Lung (tissue), 17 donors: ENCODE measurements at places on chromosomes 3 and 15. TPM values are rescaled to one million over a fixed set of nuclear protein-coding genes. Genes with fewer than 3 reads are reported as not detected.

GRCh38 chr3:44184319-44184953 lies 57.2 kb upstream of the TOPAZ1 start:
- no peak overlapping the region for H3K4me3 ChIP-seq
- H3K36me3 ChIP-seq = no peaks in the 10 kb centered on the region
- no peak for DNase-seq

The GOLGA6A gene
- 0.03 TPM for polyA plus RNA-seq

GRCh38 chr3:23829242-23829934 lies 23.6 kb downstream of the UBE2E1 start:
- no peaks in the 10 kb centered on the region for H3K36me3 ChIP-seq
- no peak overlapping the region for H3K27ac ChIP-seq
- H3K27me3 ChIP-seq = no peaks in the 10 kb centered on the region
- H3K4me3 ChIP-seq = no peak overlapping the region

DNA sequence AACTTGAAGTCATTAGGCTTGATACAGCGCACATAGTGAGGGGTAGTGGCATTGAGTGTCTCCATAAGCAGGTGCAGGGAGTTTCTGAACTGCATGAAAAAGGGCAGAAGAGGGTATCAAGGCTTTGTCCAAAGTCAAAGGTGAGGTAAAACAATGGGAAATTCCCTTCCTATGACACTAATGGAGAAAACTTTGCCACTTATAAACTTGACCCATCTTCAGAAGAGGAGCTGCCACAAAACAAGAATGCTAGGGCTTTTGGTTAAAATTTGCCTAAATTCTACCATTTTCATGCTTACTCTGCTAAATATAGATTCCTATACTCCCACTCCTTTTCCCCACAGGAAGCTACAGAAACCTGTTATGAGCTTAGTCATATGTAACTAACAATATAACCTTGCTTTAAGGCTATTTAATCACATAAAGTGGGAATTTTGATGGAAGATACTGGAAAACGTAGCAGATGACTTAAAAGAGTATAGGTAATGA lies 87.5 kb upstream of the MYO5C start:
- no peak overlapping the region for H3K27ac ChIP-seq
- H3K4me3 ChIP-seq = no peak overlapping the region
- H3K27me3 ChIP-seq = no peaks in the 10 kb centered on the region
- H3K4me1 ChIP-seq = no peaks in the 10 kb centered on the region

DNA sequence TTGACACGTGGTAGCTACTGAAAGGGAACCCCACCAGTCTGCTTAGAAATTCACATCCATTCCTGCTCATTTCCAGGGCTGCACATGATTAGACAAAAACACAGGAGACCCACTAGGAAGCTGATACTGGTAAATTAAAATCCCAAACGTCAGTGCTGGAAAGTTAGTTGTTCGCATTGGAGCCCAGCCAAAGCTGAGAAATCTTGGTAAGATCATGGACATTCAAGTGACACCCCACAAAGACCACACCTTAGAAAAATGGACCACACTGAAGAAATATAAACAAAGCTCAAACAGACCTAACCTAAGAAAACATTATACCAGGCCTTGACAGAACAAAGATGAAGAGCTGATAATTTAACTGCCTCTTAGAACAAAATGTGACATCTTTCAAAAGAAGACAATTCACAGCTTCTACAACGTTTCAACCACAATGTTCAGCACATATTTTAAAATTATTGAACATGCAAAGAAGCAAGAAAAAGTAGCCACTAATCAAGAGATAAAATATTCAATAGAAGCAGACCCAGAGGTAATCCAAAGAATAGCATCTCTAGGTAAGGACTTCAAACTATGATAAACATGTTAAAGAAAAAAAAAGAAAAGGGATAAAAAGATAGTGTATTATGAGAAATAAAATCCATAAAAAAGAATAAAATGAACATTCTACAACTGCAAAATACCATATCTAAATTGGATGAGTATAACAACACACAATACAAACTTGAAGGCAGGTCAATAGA lies 20.4 kb downstream of the RAD18 start:
- H3K4me1 ChIP-seq = no peaks in the 10 kb centered on the region
- no peak overlapping the region for H3K27ac ChIP-seq
- peaks cover 8% of the 10 kb centered on the region for H3K36me3 ChIP-seq
- H3K4me3 ChIP-seq = no peak overlapping the region

DNA sequence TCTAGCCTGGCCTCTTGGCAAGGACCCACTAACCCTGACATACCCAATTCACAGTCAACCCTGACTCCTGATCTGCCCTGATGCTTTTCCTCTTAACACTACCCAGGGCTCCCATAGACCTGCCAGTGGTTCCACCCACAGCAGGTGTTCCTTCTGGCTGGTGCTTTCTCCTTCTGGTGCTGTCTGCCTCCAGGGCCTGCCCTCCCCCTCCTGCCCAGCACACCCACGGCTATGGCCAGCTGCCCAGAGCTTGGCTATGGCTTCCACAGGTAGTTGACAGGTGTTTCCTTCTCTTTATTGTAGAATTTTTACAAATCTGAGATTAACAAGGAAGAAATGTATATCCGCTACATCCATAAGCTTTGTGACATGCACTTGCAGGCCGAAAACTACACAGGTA lies 46.5 kb upstream of the MANF start:
- H3K4me1 ChIP-seq = no peaks in the 10 kb centered on the region
- H3K27ac ChIP-seq = no peak overlapping the region

The CPA3 gene
- 2.2 TPM for polyA plus RNA-seq

- no peak overlapping the region for H3K4me3 ChIP-seq
- no peak overlapping the region for H3K27ac ChIP-seq
- no peak for DNase-seq
- no peaks in the 10 kb centered on the region for H3K27me3 ChIP-seq
- H3K36me3 ChIP-seq = no peaks in the 10 kb centered on the region
Observed at GRCh38 chr3:127215714-127216414, 22.9 kb downstream of the PRR23E start.

The OIP5 gene
- 1.2 TPM for polyA plus RNA-seq

DNA sequence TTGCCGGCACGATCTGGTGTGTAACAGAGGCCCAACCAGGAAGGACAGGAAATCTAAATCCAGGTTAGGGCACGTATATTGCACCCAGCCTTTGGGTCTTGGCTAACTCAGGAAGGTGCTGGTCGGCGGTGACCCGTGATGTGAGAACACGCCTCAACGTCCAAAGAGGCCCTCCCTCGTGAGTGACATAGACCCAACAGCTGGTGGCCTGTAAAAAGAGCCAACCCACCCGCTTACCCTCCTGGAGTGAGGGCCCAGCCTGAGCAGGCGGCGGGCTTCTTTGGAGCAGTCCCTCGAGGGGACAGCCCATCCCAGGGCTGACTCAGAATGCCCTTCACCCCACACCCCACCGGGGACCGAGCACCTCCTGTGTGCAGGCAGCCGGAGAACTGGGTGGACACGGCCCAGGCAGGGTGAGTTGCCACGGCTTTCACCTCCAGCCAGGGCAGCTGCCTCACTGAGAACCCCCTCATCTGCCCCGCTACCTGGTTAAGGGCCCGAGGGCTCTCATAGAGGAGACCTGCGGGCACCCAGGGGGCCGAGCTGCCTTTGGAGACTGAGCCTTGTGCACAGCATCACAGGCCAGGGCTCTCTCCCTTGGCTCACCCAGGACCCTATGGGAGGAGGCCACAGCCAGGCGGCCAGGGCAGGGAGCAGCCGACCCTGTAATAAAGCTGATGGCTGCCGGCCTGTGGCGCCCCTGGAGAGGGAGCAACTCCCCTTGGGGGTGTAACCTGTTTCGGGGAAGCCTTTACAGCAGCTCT lies 41.8 kb downstream of the ZNF710 start:
- DNase-seq = no peak
- no peak overlapping the region for H3K27ac ChIP-seq
- no peaks in the 10 kb centered on the region for H3K4me1 ChIP-seq
- H3K36me3 ChIP-seq = peaks cover 4% of the 10 kb centered on the region
- H3K4me3 ChIP-seq = no peak overlapping the region

- no peak for DNase-seq
- no peaks in the 10 kb centered on the region for H3K4me1 ChIP-seq
- H3K36me3 ChIP-seq = no peaks in the 10 kb centered on the region
- H3K27ac ChIP-seq = no peak overlapping the region
Observed at GRCh38 chr15:49387471-49387870, 35.6 kb upstream of the FGF7 start.

- no peaks in the 10 kb centered on the region for H3K27me3 ChIP-seq
- no peak for DNase-seq
- H3K4me1 ChIP-seq = no peaks in the 10 kb centered on the region
- H3K27ac ChIP-seq = no peak overlapping the region
- no peaks in the 10 kb centered on the region for H3K36me3 ChIP-seq
Observed at GRCh38 chr3:184907681-184908649, 96.0 kb downstream of the VPS8 start.

GRCh38 chr15:67150023-67150860 lies 84.8 kb downstream of the SMAD3 start:
- no peak overlapping the region for H3K4me3 ChIP-seq
- peak; percentile 56 for DNase-seq
- H3K36me3 ChIP-seq = no peaks in the 10 kb centered on the region
- peaks cover 26% of the 10 kb centered on the region for H3K4me1 ChIP-seq
- H3K27me3 ChIP-seq = no peaks in the 10 kb centered on the region

- H3K27ac ChIP-seq = no peak overlapping the region
- H3K36me3 ChIP-seq = no peaks in the 10 kb centered on the region
- no peaks in the 10 kb centered on the region for H3K4me1 ChIP-seq
- no peak overlapping the region for H3K4me3 ChIP-seq
Observed at GRCh38 chr3:156787926-156788663, 38.1 kb upstream of the LEKR1 start.

The SGO1 gene
- polyA plus RNA-seq = 0.44 TPM

DNA sequence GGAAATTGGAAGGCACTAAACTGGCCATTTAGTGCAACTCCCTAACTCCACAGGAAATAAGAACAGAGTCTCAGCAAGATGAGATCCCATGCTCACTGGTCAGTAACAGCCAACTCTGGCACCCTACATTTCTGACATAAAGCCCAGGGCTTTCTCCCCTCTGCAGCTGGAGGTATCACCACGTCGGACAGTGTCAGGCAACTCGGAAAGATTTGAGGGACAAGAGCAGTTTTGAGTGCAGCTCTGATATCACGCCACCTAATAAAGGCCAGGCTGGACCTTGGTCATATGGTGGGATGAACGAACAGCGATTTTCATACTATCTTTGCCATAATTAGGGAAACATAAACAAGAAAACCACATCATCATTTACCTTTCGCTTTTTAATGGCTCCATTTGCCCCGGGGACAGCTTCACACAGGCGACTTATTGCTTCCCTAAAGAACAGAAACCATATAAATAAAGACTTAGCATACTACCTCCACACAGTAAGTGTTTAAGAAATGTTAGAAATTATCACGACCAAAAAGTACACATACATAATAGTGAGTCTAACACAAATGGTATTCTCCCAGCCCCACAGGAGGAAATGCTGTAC lies 12.5 kb downstream of the EID1 start:
- no peaks in the 10 kb centered on the region for H3K4me1 ChIP-seq
- DNase-seq = no peak
- H3K27me3 ChIP-seq = no peaks in the 10 kb centered on the region
- no peaks in the 10 kb centered on the region for H3K36me3 ChIP-seq

The RHO gene
- not detected for polyA plus RNA-seq

DNA sequence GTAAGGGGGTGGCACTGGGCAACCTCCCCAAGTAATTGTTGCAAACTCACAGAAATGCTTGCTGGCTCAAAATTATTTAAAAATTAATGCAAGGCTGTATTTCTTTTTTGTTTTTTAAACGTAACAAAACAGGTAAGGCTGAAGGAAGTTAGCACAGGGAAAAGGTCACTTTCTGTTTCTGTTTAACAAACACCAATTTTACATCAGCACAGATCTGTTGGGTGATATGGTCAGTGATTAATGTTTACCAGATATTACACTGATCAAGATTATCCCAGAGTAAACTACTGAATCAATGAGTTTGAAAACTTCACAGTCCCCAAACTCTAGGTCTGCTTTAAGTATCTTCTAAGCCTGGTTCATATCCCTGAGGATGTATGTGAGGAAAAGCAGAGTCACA lies 558.0 kb downstream of the FOXP1 start:
- H3K4me1 ChIP-seq = peaks cover 21% of the 10 kb centered on the region
- H3K4me3 ChIP-seq = no peak overlapping the region
- no peak overlapping the region for H3K27ac ChIP-seq
- DNase-seq = no peak
- H3K36me3 ChIP-seq = peaks cover 8% of the 10 kb centered on the region
- no peaks in the 10 kb centered on the region for H3K27me3 ChIP-seq

DNA sequence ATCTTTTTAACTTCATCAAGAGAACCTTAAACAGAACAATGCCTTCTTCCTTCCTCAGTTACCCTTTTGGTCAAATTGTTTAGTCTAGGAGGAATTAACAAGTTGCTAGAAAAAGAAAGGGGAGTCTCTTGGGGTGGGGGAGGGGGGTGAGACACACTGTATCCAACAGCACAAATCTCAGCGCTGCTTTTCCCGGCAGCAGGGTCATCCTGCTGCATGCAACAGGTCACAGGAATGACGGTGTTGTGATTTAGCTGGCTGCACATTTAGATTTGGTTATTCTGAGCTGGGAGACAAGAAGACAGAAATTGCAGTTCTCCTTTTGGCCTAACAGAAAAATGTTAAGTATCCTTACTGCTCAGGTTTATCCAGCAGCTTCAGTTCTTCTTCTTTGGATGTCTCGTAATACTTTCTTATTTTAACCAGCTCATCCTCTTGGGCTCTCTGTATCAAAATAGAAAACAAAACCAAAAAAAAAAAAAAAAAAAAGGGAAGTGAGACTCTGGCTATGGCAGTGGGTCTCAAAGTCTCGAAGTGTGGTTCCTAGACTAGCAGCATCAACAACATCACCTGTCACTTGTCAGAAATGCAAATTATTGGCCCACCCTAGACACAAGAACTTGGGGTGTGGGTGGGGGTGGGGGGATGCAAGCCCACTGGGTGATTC lies 190.5 kb downstream of the GREM1 start:
- no peak overlapping the region for H3K27ac ChIP-seq
- H3K27me3 ChIP-seq = no peaks in the 10 kb centered on the region
- no peak for DNase-seq
- H3K4me1 ChIP-seq = no peaks in the 10 kb centered on the region

DNA sequence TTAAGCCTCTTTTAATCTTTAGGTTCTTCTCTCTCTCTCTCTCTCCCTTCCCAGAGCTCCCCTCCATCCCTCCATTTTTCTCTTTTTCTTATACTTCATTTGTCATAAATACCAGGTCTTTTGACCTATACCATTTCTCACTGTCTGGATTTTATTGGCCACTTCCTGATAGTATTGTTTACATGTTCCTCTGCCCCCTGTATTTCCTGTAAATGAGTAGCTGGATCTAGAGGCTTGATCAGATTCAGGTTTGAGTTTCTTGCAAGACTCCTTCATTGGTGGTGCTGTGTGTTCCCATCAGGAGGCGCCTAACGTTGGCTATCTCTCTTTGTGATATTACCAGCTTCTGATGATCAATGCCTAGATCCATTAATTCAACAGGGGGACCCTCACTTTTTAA lies 42.2 kb downstream of the DAPK2 start:
- peak overlapping the region; percentile 22 for H3K27ac ChIP-seq
- H3K4me3 ChIP-seq = no peak overlapping the region
- H3K27me3 ChIP-seq = no peaks in the 10 kb centered on the region
- DNase-seq = no peak

- no peak overlapping the region for H3K27ac ChIP-seq
Observed at GRCh38 chr3:141312354-141313092, 55.8 kb upstream of the ZBTB38 start.

GRCh38 chr15:83430441-83430840 lies 16.7 kb upstream of the SH3GL3 start:
- H3K4me3 ChIP-seq = no peak overlapping the region
- H3K27me3 ChIP-seq = no peaks in the 10 kb centered on the region
- no peaks in the 10 kb centered on the region for H3K36me3 ChIP-seq
- DNase-seq = no peak
- no peak overlapping the region for H3K27ac ChIP-seq
